ENCODE measurements at places on chromosomes 12 and 14.

GRCh38 chr14:23695664-23695999, 59.5 kb downstream of the DHRS2 start:
- no peak for DNase-seq

GRCh38 chr12:118330421-118331018, 42.2 kb downstream of the TAOK3 start:
- no peak for DNase-seq

- no peak for DNase-seq
These were observed 142.3 kb downstream of the RIMBP2 start for GRCh38 chr12:130573766-130574165.

DNA sequence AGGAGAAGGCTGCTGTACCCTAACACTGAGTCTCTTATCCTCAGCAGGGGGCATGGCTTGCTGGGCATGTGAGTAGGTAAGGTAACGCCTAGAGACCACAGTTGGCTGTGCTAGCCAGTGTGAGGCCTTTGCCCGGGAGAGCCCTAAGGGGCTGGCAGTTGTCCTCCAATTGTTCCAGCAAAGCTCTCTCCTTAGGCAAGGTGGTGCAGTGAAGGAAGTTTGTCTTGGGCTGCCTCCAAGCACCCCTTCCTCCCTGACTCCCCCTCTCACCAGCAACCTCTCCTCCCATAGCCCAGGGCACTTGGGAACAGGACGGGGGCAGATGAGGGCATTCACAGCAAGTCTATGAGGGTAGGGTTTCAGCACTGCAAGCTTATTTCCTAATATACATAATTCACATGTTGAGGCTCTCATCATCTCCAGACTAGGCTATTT, 23.0 kb downstream of the LACRT start:
- no peak for DNase-seq

GRCh38 chr14:99586054-99586760, 17.8 kb downstream of the CCDC85C start:
- DNase-seq: no peak

DNA sequence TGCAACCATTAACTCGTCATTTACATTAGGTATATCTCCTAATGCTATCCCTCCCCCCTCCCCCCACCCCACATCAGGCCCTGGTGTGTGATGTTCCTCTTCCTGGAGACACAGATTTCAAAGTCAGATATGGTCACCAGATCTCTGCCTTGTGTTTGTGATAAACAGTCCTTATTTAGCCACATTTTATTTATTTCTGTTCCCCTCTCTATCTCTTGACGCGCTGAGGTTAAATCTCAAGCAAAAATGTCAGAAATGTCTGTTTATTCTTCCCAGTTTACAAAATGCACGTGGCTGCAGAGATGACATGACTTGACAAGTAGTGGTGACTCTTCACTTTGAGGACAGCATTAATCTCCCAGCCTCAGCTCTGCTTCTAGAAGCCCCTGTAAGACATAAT, 11.5 kb upstream of the RASSF3 start:
- DNase-seq: no peak

DNA sequence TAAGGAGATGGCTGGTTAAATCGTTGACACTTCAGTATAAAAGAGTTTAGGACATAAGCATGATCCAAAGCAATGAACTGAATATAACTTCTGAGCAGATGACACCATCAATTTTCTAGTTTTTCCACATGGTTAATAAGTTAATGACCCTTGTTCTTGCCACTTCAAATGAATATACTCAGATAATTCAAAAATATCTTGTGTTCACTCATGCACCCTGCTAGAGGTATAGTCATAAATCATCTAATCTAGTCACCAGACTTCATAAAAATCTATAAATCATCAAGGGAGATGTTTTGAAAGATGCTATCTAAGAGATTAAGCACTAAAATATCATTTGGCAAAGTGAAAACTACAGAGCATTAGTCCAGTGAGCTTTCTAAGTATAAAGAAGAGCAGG, 131.9 kb downstream of the MDGA2 start:
- no peak for DNase-seq

DNA sequence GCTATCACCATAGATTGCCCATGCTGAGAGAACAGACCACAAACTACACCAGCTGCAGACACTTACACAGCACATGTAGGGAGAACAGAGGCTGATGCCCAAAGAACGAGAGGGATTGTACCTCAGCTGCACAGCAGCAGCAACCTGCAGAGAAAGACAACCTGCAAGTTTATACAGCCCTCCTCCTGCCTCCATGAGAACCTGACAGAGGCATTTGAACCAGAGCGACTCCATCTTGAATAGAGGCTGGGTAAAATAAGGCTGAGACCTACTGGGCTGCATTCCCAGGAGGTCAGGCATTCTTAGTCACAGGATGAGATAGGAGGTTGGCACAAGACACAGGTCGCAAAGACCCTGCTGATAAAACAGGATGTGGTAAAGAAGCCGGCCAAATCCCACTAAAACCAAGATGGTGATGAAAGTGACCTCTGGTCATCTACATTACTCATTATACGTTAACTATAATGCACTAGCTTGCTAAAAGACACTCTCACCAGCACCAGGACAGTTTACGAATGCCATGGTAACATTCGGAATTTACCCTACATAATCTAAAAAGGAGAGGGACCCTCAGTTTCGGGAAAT, 262.4 kb upstream of the HMGA2 start:
- DNase-seq: peak; percentile 83

- no peak for DNase-seq
These were observed 49.7 kb downstream of the PPM1H start for GRCh38 chr12:62885242-62885641.

GRCh38 chr12:68359674-68360073, 27.5 kb upstream of the MDM1 start:
- no peak for DNase-seq

GRCh38 chr12:92467886-92468285, 234.9 kb upstream of the PLEKHG7 start:
- no peak for DNase-seq

Data from ACHN (cell line).